ENCODE measurements at places on chromosomes 3 and 15.

DNA sequence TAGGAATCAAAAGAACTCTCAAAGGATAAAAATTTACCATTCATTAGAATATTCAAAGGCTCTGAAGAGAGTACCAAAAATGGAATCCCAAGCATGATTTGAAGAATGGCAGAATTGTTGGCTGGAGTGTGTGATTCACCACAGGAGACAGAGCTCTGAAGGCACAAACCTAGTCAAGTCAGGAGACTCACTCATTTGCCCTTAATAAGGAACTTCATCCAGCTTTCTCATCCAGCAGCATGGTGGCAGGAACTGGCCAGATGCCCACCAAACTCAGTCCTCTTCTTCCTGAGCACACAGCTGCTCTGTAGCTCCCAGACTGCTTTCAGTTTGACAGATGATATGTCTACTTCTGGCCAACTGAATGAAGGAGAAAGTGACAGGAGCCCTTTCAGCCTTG, 16.5 kb upstream of the HEG1 start:
- no peak for DNase-seq

GRCh38 chr3:46495901-46496456, 1.8 kb upstream of the RTP3 start:
- no peak for DNase-seq

DNA sequence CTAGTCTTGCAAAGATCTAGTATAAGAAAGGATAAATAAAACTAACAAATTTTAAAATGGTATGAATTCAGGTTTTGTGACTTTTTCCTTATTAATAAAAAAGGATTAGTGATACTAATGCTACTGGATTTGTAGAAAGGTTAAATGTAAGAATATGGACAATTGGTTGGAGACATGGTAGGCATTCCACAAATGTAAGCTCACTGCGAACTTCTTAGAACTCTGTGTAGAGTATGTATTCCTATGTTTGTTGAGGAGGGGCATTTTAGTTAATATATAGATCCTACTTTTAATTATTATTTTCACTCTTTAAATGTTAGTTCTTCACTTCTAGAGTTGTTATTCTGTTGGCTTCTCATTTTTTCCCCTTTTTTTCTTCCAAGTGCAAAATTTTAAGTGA, 414.3 kb downstream of the RBMS3 start:
- no peak for DNase-seq

- DNase-seq: no peak
These were observed 108.0 kb downstream of the CMSS1 start for GRCh38 chr3:99925584-99926230.

GRCh38 chr3:127997961-127998360, 54.3 kb upstream of the SEC61A1 start:
- DNase-seq: no peak

DNA sequence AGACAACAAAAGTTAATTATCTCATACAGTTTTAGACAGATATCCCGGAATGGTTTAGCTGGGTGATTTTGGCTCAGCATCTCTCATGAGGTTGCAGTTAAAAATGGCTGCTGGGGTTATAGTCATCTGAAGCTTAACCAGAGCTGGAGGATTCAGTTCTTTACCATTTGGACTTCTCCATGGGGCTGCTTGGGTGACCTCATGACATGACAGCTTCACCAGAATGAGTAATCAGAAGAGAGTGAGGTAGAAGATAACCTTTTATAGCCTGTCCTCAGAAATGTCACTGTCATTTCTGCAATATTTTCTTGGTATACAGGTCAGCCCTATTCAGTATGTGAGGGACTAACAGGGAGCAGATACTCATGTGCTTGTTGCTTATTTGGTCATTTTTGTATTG, 30.9 kb downstream of the TFG start:
- DNase-seq: no peak

DNA sequence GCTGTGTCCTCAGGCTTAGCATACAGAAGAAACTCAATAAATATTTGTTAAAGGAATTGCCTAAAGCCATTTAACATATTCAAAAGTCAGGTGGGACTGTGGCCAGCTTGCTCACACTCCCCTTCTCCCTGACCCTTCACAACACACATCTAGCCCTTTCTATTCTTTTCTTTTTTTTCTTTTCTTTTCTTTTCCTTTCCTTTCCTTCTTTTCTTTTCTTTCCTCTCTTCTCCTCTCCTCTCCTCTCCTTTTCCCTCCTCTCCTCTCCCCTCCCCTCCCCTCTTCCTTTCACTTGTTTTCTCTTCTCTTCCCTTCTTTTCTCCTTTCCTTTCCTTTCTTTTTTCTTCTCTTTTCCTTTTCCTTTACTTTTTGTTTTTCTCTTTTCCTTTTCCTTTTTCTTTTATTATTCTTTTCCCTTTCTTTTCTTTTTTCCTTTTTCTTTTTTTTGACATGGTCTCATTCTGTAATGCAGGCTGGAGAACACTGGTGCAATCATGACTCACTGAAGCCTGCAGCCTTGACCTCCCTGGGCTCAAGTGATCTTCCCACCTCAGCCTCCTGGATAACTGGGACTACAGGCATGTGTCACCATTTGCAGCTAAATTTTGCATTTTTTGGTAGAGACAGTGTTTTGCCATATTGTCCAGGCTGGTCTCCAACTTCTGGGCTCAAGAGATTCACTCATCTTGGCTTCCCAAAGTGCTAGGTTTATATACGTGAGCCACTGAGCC, 377.8 kb downstream of the GRM7 start:
- no peak for DNase-seq

DNA sequence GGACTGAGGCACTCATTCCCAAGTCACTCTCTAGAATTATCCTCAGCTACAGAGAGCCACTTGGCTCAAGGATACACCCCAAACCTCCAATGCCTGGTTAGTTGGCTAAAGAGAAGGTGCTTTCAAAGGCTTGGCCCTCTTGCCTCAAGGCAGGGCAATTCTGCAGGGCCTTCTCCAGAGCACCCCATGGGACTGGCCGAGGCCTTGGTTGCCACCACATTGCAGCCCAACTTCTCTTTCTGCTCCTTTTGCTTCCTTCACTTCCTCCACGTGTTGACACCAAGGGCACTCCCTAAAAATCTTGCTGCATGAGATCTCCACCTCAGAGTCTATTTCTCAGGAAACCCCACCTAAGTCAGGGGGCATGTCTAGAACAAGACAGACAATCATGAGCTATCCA, 36.7 kb downstream of the MEGF11 start:
- no peak for DNase-seq

DNA sequence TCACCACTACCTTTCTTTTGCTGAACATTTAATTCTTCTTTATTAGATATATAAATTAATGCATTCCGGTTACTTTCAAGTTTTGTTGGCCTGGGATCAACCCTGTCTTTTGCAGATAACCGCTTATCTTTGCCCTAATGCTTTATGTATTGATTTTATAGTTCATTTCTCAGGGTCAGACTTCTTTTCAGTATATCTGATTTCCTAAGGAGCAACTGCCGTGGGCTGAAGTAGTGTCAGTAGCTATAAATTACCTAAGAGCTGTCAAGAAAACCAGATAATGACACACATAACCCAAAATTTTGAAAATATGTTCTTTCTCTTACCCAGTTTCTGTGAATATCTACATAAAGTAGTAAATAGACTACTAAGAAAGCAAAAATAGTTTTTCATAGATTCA, 38.0 kb downstream of the COL6A5 start:
- DNase-seq: no peak

DNA sequence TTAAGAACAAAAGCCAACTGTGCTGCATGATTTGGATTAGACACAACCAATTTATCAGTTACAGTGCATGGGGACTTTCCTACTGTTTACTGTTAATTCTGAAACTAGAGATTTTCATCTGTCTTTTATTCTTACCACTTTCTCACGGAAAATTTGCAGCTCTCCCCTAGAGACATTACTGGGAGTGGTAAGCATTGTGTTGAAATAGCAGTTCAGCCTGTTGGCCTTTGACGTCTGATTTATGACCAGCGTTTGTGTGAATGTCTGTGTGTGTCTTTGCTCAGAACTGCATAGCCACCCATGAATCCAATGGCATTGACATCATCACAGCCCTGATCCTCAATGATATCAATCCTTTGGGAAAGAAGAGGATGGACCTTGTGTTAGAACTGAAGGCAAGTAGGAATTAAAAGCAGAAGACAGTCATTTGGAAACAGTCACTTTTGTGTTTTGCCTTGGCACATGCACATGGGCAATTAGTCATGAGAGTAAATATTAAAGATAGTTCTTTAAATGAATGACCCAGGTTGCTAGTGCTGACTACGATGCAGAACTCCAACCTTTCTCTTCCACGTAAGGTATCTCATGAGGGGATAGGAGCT, 202.2 kb upstream of the BHLHE40 start:
- no peak for DNase-seq

DNA sequence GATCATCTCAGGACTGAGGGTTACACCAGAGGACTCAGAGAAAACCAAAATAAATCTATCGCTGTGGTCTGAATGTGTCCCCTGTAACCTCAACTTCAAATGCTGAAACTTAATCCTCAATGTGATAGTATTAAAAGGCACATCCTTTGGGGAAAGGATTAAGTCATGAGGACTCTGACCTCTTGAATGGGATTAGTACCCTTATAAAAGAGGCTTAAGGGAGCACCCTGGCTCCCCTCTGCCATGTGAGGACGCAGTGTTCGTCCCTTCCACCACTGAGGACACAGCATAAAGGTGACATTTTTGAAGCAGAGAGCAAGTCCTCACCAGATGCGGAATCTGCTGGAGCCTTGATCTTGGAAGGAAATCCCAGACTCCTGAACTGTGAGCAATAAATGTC, 39.5 kb downstream of the SRPRB start:
- no peak for DNase-seq

DNA sequence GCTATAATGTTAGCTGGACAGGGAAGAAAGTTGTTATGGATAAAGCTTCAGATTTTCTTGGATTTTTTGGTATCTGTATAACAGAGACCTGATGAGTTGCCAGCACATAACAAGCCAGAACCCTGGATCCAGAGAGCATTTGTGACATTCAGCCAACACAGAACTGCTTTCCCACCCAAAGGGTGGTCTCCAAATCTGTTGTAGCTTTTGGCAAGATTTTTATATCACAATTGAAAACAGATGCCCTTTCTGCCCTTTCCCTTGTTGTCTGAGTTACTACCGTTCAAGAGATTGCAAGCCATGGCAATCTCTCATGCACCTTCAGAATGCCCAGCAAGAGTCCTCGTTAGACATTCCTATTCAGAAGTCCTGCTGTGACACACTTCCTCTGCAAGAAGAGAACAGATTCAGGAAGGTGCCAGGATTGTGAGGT, 107.6 kb upstream of the FGF7 start:
- DNase-seq: no peak

DNA sequence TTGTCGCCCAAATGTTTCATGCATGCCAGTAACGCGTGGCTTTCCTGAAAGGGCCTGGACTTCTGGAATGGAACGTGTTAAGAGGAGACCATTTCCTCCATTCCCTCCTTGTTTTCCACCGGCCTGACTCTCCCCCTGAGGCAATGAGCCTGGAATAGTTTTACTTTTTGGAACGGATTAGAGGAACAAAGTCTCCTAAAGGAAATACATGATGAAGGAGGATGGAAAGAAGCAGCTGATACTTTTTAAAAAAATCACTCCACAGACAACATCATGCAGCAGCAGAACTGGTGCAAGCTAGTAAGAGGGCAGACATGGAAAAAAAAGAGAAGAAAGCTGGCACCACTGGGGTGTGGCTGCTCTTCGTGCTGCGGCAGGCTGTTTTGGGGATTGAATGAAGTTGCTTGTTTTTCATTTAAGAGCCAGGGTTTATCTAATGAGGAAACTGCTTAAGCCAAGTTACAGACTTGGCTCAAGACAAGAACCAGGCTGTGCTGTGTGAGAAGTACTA, 3.6 kb upstream of the KBTBD12 start:
- DNase-seq: no peak

DNA sequence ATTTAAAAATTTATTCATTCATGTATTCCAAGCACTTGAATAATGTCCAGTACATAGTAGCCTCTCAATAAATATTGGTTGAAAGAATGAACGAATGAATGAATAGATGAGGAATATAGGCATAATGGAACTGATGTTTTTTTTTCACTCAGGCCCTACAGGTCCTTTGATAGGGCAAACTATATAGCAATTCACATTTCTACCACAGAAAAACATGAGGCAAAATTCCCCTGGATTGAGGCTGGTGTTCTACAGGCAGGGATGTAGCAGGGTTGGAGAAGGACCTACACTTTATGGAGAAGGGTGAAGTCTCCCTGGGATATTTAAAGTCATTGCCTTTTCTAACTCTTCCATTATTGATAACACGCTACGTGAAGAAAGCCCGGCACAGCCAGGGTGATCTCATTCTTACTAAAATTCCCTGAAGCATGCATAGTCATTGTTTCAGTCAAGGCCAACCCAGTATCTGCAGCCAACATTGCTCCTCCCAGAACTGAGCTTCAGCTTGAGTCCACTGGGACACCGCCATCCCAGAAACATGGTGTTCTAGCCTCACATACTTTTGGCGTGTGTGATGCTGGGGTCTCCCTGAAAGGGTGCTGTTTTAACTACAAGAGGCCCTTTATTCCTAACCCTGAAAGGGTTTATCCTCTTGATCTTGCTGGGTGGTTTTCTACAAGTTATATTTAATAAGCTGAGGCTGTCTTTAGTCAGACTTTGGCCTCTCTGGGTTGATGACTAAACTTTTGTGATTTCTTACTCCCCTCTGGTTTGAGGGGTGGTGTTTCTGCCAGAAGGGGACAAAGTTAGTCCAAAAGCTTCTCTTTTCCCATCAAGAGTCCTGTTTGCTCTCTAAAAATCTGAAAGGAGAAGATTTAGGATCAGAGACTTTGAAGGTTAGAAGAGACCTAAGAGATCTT, 25.9 kb upstream of the FBN1 start:
- no peak for DNase-seq

DNA sequence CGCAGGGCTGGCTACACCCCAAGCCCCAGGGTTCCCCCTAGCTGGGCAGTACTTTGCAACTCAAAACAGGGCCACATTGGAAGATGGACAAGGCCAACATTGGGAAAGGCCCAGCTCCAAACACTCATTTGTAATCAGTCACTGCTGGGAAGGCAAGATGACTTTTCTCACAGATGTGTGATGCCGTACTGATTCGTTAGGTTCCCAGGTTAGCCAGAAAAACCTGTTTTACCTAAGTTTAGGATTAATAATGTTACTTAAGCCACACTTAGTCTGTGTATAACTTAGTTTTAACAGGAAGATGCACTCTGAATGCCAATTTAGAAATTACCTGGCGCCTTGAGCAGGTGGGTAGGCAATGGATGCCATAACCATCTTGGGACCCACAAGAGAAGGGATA, 71.0 kb downstream of the ITGB5 start:
- no peak for DNase-seq

DNA sequence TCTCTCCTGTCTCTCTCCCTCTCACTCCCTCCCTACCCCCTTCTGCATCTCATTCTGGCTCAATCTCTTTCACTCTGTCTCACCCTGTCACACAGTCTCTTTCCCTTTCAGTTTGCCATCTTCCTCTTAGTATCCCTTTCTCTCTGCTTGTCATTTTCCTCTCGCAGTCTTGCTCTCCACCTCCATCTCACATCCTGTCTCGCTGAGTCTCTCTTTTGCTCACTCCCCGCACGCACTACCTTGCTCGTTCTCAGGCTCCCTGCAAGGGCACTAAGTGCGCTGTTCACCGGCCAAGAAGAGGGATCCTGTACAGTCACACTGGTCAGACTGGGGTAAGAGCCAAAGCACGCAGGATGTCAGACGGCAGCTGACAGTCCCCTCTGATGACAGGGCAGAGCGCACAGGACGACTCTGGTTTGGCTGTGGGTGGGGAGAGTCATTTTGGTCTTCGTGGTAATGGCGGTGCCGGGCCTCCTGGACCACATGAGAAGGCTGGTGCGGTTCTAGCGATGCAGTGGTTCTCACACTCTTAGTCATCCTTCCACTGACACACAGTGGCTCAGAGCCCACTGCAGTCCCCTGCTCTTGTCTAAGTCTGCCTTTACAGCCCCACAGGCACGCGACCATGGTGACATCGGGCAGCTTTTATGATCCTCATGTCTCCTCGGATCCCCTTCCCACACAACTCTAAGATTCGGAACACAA, 356.8 kb downstream of the FOXP1 start:
- peak; percentile 72 for DNase-seq

All from central memory CD4-positive, alpha-beta T cell (primary cell).